Kidney epithelial cell (primary cell): ENCODE measurements at places on chromosomes 5 and 9.

GRCh38 chr5:66621736-66622135, 25.5 kb downstream of the MAST4 start:
- DNase-seq: no peak

GRCh38 chr5:84379749-84380148, 4.9 kb downstream of the EDIL3 start:
- DNase-seq: no peak

- DNase-seq: no peak
Observed at GRCh38 chr5:94485067-94485466, 133.3 kb downstream of the KIAA0825 start.

DNA sequence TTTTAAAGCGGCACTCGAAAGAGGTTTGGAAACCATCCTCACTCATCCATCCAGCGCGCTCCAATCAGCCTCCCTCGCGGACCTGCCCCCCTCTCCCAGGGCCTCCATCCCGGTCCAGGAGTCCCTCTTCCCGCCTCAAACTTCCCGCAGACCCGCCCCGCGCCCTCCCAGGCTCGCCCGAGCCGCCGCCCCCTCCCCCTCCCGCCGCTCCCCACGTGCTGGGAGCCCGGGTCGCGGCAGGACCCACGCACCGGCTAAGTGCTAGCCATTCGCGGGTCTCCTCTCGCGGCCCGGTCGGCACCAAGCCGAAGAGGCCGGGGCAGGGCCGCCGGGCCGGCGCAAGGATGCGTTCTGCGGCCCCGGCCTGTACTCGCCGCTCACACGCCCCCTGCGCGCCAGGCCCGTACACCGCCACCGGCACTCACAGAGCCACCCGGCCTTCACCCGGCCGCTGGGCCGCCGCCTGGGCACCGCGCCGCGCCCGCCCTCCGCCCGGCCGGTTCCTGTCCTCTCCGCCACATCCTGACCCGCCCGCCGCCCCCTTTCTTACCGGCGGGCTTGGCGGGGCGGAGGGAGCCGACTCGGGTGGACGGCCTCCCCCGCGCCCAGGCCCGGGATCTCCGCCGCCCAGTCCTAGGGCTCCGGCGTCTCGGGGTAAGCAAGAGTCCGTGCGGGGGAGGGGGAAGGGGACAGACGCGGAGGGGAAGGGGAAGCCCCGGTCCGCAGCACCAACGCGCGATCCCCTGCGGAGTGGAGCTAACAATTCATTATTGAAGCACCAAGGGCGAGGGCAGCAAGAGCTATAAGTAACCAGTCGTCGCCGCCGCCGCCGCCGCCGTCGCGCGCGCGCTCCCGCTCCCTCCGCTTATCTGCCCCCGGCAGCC, 576 bp downstream of the CHD1 start:
- no peak for DNase-seq

DNA sequence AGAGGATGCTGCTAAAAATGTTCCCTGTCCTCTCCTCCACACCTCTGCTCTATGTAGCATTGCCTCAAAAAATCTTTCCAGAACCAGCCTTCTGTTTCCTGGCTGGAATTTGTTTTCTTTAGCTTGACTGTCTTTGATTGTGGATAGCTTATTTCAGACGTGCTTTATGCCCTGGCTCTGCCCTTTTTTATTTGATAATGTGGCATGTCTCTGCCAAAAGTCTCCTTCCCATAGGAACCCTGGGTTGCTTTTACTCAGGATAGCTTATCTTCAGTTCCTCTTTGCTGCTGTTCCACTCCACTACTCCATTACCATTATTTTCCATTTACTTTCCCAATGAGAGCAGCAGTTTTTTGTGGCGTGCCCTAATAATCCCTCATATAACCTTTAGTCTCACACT, 885 bp upstream of the TMEM252 start:
- no peak for DNase-seq

GRCh38 chr5:76660360-76660759, 37.2 kb upstream of the F2RL2 start:
- no peak for DNase-seq

GRCh38 chr9:98805506-98806272, 1.8 kb upstream of the GALNT12 start:
- no peak for DNase-seq

GRCh38 chr5:126508962-126509279, 85.7 kb downstream of the GRAMD2B start:
- DNase-seq: no peak

GRCh38 chr9:76634356-76635054, 129.7 kb upstream of the PCA3 start:
- peak; percentile 16 for DNase-seq

GRCh38 chr9:2523591-2523990, 98.0 kb upstream of the VLDLR start:
- DNase-seq: no peak

- no peak for DNase-seq
Observed at GRCh38 chr9:6838158-6838557, 80.4 kb downstream of the KDM4C start.

DNA sequence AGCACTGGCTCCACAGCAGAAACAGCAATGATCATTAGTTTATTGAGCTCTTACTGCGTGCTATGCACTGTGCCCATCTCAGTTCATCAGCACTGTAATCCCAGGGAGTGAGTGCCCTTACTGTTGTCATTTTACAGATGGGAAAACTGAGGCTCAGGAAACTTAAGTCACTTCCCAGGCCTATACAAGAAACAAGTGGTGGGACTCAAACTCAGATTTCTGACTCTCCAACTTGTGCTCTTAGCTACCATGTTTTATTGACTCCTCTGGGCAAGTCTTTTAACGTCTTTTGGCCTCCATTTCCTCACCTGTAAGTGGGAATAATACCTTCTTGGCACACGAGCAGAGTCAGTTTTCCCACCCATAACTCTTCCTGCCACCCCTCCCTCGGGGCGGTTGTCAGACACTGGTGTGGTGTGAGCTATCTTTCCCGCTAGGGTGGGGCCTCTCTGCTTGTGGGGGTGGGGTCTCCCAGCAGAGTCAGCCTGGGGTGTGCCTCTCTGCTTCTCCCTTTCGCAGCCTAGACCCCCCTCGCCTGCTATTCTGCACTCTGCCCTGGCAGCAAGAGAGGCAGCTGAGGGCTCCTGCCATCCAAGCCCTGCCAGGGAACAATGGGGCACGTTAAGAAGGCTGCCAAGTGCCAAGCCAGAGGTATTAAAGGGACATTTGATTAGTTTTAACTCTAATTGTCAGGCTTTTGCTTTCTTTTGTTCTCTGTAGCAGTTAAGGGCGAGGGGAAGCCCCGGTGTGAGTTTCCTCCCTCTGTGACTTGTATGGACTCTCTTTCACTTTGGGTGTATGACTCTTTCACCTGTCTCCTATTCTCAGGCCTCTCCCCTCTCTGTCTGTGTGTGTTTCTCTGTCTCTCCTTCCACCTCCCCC, 12.1 kb downstream of the GALNT10 start:
- no peak for DNase-seq

DNA sequence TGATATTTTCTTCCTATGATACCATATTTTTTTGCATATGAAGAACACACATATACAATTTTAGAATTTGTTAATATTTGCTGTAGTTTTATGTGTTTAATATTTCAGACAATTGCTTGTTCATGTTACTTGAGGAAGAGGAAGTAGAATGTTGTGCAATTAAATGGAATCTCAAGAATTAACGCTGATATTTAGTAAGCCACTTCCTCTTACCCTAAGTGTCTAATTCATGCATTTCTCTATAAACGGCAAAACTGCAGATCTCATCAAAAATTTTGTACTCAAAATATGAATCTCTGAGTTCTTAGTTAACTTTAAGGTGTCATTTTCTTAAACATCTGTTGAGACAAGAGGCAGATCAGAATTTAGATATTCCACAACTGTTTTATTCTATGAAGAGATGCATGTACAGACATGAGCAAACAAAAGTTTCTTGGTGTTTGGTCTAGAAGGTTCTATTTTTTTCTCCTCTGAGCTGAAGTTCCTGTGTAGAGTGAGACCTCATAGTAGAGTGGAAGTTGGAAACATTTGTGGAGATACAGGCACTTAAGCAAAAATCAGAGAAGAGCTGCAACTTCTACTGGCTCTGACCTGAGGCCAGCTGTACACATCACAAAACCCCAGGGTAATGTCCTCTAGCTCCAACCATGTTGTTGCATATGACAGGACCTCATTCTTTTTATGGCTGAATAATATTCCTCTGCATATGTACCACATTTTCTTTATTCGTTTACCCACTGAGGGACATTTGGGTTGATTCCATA, 16.6 kb upstream of the TGFBI start:
- no peak for DNase-seq

GRCh38 chr9:112174965-112175795, at the start of gene SUSD1:
Gene SUSD1, minus strand, starts transcription at chr9:112175297. Its CDS starts 62 bp downstream, at chr9:112175235.
- DNase-seq: no peak

DNA sequence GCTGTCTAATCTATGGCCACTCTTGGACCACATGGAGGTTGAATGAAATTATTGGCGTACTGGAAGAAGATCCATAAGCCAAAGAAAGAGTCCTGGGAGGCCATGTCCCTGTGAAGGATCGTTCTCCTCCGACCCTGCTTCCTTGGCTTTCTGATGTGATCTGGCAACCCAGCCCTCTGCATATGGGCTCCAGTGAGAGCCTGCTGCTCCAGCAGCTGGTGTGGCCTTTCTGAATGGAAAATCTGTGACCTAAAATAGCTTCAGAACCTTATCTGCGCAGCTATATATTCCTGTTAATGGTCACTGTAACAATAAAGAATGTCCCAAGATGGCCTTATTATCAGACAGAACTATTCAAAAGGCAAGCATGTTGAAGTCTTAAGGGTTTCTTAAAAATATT, 40.2 kb upstream of the PHF2 start:
- DNase-seq: no peak

DNA sequence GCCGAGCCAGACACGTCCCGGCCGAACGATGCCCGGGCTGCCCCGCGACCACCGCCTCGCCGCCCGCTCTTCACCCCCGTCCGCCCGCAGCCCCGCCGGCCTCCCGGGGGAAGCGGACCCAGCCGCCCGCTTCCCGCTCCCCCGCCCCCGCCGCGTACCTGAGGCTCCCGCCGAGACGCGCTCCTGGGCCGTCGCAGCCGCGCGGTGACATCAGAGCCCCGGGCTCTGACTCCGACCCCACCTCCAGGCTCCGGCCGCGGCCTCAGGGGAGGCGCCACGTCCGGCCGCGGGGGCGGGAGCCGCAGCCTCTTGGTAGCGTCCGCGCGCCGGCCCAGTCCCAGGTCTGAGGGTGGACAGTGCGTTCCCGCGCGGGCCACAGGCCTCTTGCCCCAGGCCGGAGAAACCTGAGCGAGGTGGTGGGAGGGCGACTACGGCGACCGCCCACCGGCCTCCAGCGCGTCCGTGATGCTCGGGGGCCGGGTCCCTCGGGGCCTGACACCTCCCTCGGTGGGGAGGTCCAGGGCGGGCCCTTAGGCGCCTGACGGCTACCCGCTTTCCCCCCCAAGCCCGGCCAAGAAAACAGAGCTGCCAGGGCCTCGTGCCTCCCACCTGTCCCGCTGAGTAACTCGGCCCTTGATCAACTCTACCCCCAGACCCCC, at the start of gene SHROOM1:
Gene SHROOM1, minus strand, starts transcription at position 212 of the 659 bp plus-strand sequence. CDS start 4,507 bp downstream, outside the sequence.
- DNase-seq: no peak

GRCh38 chr5:180390441-180391190, 37.5 kb upstream of the GFPT2 start:
- no peak for DNase-seq

DNA sequence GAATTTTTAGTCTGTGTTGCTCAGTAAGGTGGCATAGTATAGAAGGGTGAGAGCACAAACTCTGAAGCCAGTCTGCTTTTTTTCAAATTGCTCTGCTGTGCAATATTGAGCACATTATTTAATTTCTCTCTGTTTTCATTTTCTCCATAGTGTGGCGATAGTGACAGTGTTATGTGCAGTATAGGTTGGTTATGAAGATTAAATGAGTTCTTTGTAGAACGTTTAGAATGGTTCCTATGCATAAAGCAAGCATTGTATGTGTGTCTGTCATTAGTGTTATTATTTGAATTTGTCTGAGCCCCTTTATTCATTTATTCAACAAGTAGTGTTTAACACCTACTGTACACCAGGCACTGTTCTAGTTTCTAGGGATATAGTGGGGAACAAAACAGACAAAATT, 9.2 kb downstream of the PRR16 start:
- DNase-seq: no peak

DNA sequence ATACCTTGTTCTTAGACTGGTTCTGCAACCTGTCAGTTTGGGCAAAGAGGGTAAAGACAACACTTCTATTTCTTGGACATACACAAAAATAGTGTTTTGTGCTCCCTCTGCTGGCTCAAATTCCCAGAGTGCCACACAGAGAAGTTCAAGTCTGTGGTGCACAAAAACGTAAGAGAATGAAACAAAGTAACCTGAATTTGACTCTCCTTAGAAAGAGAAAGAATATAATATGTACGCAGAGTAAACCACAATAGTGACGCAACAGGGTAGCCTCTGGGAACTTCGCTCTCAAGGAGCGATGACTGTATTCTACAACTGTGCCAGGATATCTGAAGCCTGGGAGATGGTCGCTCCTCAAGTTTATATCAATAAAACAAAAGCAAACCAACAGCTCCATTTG, 18.5 kb downstream of the DDX31 start:
- DNase-seq: no peak

DNA sequence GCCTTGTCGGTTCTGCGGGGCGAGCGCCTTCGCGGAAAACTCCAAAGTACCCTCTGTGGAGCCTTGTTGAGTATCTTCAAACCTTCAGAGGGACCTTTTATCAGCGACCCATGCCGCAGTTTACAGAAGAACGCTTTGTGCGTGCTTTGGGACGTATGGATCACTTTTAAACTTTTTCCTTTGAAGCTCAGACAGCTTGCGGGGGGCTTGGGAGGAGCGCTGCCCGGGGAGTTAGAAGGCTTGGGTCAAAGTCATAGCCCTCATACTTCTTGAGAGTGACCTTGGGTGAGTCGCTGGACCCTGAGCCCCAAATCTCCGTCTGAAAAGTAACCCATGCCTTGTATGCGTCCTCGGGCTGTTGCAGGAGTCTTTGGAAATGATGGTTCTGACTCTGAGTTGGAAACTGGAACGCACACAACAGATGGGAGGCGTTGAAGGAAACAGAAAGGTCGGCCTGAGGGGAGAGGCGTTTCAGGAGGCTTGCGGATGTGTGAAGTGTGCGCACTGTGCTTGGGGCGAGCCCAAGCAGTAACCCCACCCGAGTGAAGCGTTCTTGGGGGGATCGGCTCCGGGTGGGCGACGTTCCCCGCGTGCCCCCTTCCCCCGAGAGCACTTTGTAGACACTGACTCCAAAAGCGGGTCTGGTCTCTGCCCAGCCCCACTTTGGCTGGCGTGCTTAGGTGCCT, 661 bp upstream of the SLC25A51 start:
- DNase-seq: no peak

DNA sequence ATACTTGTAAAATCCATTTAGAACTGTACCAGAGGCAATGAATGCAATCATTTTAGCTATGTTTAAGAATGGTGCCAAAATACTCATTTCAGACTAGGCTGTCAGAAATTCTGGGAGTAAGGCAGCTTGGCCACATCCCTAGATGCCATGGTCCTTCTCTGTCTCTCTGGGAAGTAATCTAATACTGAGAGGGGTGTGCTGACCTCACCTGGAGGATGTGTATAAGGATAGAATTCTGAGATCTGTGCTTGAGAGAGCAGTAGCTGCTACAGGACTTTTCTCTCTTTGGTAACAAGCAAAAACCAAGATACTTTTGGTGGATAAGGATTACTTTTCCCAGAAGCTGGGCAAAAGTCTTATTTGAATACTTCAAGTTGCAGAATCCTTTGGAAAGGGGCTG, 68.1 kb upstream of the MRPS30 start:
- no peak for DNase-seq

GRCh38 chr5:83590966-83591365, 119.4 kb downstream of the VCAN start:
- no peak for DNase-seq

GRCh38 chr5:137858223-137858916, 9.3 kb upstream of the MYOT start:
- DNase-seq: no peak
